Activated CD8-positive, alpha-beta memory T cell treated with anti-CD3 and anti-CD28 coated beads for 48 hours (primary cell): ENCODE measurements at places on chromosomes 3 and 15.

- no peak for DNase-seq
Measured at GRCh38 chr15:85489773-85490493, 109.5 kb downstream of the AKAP13 start.

DNA sequence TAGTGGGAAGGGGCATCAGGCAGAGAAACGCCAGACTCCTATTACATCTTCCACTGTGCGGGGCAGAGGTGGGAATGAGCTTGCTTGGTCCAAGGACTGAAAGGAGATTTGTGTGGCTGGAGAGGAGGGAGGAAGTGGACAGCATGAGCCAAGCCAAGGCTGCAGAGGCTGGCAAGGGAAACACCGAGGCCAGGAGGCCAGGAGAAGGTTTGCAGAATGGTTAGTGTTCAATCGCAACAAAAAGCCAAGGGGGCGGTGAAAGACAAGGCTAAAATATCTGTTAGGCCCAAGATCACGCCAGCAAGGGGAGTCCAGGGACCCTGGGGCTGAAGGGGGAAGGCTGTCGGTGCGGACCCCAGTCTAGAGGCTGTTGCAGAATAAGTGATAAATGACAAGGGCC is 75.8 kb downstream of the CPN2 start:
- DNase-seq, result no peak

DNA sequence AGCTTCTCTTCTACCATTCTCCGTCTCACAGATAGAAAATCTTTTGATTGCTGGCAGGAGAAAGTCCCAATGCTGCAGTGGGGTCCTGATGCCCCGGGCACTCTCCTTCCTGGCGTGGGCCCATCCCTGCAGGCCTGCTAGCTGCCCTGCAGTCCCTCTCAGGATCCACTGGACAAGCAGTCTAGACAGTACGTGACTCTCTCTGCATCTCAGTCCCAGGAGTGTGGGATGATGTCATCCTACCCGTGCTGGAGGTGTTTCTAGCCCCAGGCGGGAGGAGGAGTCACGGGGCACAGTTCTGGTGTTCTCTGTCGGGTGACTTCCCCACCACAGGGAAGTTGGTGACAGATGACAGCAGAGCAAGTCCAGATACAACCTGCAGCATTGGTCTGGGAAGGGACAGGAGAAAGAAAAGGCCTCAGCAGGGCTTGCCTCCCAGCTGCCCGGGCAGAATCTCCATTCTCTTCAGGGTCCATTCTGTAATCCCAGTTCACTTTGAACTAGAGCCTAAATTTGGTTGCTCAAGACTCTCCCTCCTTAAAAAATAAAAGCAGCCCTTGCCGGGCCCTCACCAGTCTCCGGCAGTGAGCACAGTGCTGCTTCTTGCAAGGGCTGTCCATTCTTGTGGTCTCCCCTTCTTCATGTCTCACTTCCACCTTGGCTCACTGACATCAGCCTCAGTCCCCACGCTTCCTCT is 30.6 kb downstream of the SLC28A1 start:
- peak; percentile 38 for DNase-seq

DNA sequence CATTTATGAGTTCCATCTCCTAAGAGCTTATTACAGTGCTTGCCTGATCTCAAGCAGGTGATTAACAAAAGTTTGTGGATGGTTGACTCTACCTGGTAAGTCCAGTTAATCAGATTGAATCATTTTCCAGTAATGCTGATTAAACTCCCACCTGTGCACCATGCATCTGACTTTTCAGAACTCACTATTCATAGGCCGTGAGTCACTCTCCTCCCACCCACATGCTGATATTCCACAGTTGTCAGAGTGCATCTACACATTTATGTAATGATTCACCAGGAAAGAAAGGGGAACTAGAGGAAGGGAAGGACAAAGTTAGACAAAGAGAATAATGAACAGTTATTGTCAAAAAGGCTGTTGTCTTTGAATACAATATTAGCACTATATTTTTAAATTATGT is 106.2 kb upstream of the UBE3A start:
- no peak for DNase-seq

DNA sequence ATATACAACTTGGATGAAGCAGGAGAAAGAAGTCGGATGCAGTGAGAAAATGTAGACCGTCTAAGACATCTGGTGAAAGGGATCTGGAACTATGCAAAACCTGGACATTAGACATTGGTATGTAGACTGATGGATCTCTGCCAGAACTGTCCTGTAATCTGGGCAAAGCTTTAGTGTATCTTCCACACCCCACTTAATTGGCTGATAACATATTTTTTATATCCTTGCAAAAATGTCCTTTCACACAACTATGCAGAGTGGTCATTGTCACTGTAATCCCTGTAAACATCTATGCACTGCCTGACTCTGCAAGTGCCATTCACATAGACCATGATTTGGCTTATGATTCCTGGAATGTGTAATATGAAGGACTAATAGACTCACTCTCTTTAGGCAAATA is 163.1 kb downstream of the TUSC7 start:
- DNase-seq, result no peak

GRCh38 chr3:53704363-53704725 is 141.9 kb downstream of the CHDH start:
- no peak for DNase-seq

- DNase-seq, result no peak
Measured at GRCh38 chr3:24605511-24606028, 110.9 kb upstream of the THRB start.

DNA sequence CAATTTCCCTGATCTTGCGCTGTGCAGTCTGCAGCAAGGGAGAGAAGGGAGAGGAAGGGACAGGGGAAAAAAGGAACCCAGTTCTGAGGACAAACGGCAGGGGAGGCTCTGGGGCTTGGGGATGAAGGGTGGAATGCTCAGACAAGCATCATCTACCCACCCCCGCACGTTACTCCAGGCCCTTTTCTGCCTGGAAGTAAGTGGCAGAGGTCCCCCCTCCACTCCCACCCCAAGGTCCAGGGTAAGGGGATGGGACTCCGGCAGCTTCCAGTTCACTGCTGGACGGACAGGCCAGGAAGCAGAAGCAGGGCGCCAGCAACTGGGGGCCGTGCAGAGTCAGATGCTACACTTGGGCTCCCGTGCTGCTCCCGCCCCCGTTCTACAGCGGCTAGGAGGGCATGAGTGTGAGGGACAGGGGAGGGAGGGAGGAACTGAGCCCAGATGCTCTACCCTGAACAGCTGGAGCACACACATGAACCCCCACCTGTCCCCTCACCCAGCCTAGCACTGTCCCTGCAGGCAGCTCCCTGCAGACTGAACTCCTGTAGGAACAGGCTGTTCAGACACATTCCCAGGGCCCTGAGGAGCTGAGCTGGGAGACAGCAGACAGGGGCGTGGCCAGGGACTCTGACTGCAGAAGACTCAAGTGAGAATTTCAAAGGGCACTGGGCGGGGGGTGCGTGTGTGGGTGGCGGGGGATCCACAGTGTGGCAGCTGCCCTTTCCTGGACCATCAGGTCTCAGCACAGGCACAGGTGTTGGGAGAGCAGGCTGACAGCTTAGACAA is 59.7 kb downstream of the SENP2 start:
- no peak for DNase-seq

- no peak for DNase-seq
Measured at GRCh38 chr15:75109021-75109735, 85.8 kb downstream of the PPCDC start.

GRCh38 chr15:50889589-50889988 is 18.9 kb upstream of the AP4E1 start:
- no peak for DNase-seq

DNA sequence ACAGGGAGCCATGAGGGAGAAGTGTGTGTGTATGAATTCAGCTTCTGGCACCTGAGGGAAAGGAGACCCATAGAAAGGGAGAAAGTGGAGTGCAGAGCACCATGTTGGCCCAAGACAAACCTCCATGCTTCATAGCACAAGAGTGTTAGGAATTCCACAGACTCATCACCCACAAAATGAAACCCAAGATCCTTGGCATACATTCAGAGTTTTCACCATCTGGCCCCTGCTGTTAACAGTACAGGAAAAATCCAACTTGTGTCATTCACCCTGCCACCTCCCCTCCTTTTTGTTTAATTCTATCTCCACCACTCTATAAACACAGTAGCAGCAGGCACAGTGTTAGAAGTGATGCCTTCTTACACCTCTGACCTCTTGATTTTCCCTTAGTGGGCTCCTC is 60.0 kb upstream of the MNS1 start:
- no peak for DNase-seq

- no peak for DNase-seq
Measured at GRCh38 chr3:55895897-55896566, 408.9 kb upstream of the WNT5A start.

DNA sequence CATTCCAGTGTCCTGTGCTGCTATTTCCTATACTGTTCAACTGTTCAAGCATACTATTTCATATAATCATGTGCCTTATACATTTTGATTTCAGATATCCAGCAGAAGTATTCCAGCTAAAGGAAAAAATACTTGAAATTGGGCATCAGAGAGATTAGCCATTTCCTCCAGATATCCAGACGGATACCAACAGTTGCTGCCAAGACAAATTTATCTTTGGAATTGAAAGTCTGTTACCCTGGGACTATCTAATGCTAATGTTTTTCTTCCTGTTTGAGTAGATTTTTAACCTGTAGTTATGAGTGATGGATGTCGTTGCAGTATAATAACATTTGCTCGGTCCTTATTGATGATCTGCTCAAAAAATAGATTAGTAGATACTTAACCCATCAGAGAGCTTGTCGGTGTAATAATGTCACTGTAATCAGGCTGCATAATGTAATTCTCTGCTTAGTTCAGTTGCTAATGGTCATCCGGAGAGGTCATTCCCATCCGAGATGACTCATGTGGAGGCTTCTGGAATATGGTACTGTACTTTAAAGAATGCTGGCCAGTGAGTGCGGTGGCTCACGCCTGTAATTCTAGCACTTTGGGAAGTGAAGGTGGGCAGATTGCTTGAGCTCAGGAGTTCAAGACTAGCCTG is 51.5 kb downstream of the TIMP4 start:
- no peak for DNase-seq

- DNase-seq, result no peak
Measured at GRCh38 chr15:48144889-48145288, 24.1 kb downstream of the SLC24A5 start.

DNA sequence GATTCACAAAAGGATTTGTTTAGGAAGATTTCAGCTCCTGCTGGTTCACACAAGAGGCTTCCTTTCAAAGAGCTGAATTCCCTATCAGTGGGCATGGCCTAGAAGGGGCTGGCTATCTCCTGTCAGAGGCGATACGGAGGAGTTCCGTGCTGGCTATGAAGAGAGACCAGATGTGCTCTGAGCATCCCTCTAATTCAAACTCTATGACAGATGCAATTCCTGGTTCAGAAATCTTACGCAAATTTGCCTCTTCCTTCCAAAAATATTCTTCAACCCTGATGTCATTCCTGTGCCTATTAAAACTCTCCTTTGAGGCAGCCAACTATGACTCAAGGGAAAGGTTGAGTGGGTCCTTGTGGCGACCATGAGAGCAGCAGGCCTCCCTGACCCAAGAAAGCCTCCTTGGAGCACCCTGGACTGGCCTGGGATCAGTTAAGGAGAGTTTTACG is 139.3 kb upstream of the HES1 start:
- no peak for DNase-seq

DNA sequence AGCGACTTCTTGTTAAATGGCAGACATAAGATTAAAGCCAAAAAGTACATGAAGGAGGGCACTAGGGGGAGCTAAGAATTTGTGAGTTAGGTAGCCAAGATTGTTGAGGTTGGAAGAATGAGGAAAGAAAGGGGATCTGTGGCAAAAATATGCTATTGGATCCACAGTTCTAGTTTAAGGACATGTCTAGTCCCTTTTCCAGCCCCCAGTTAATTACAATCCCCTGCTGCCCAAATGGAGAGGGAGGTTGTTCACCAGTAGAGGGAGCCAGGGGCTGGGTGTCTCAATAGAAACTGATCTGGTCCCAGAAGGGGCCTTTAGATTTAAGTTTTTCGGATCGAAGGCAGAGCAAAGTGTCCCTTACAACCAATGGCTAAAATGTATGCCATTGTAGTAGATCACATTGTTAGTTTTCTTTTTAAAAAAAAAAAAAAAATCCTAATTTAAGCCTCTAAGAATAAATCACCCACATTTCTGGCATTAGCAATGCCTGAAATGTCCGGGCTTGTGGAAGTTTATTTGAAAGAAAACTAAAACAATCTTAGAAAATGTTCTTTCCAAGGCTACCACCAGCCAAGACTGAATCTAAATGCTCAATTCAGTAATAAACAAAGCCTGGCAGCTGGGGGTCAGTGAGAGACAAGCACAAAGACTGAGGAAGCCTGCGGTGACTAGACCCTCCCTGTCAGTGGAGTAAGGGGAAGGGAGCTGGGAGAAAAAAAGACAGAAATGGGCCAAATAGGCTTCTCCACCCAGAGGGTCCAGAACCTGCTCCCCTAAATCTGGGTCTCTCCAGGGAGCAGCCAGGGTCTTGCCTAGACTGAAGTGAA is 7.1 kb downstream of the COL8A1 start:
- DNase-seq, result no peak

GRCh38 chr15:29064731-29065130 is 179.0 kb downstream of the APBA2 start:
- DNase-seq, result no peak

DNA sequence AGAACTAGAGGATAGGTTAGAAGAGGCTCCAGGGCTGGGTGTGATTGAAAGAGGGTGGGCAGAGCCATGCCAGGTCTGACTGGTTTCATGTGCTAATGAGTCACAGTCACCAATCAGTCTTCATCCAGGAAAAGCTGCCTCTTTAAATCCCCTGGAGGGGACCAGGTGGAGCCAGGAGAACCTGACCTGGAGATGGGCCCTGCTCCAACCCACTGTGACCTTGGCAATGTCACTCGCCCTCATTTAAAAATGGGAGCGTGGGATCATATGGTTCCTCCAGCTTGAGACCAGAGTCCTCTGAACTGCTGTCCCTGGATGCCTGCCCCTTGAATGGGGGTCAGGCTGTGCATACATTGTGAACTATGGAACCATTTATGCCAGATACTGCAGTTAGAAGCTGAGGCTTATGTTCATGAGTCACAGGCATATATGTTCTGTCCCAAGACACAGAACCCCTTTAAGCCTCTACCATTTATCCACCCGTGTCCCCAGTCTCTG is 23.0 kb downstream of the HES1 start:
- no peak for DNase-seq

DNA sequence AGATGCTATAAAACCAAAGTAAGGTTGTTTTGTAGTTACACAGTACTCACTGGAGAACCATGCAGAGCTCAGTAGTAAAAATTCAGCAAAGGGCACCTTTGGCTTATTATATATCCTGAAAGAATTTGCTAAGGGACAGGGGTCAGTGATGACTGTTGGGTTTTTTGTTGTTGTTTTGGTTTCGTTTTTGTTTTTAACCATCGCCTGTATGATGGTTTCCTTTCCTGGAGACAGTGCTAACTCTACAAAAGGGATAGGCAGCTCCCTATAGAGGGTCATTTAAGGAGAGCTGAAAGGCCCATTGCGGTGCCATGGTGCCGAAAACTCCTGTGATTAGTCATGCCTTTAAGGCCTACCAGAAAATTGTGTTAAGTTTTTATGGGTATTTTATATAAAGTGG is 118.2 kb upstream of the GOLIM4 start:
- DNase-seq, result no peak
